Kidney epithelial cell (primary cell): ENCODE measurements at places on chromosomes 11 and 22. TPM values are rescaled to one million over a fixed set of nuclear protein-coding genes. Genes with fewer than 3 reads are reported as not detected.

Gene MYRF
- total RNA-seq, result 13.7 and 16.6 TPM in 2 replicates

Gene SLC25A22
- total RNA-seq, result 17.1 and 19.8 TPM in 2 replicates

Gene API5
- total RNA-seq, result 117 and 132 TPM in 2 replicates

Gene IGSF9B
- total RNA-seq, result 5.9 and 6.3 TPM in 2 replicates

Gene ST13
- 160 and 163 TPM in 2 replicates for total RNA-seq

Gene NCAM1
- total RNA-seq, result 14.7 and 16.5 TPM in 2 replicates

Gene OR52I1
- not detected in 2 replicates for total RNA-seq

Gene OR52I2
- total RNA-seq, result not detected in 2 replicates

Gene GDPD4
- total RNA-seq, result 0.08 TPM in 1 of 2 replicates, not detected in the other

Gene OTOG
- not detected in 2 replicates for total RNA-seq

Gene MS4A3
- not detected in 2 replicates for total RNA-seq

Gene RHOD
- total RNA-seq, result 97.0 and 112 TPM in 2 replicates

Gene OR5AN1
- total RNA-seq, result not detected in 2 replicates

Gene LMO1
- total RNA-seq, result 0.50 and 0.75 TPM in 2 replicates

Gene BBOX1
- total RNA-seq, result not detected in 2 replicates
